ENCODE measurements at places on chromosomes 16 and 17. TPM values are rescaled to one million over a fixed set of nuclear protein-coding genes. Genes with fewer than 3 reads are reported as not detected.

DNAH9 gene
- total RNA-seq: not detected

KRT34 gene
- 0.89 TPM for total RNA-seq

PRSS33 gene
- not detected for total RNA-seq

GCGR gene
- total RNA-seq: not detected

CNGB1 gene
- not detected for total RNA-seq
